Right atrium auricular region (tissue), 2 donors: ENCODE measurements at places on chromosomes 7 and 10. TPM values are rescaled to one million over a fixed set of nuclear protein-coding genes. Genes with fewer than 3 reads are reported as not detected.

Gene FEZF1
- not detected for total RNA-seq

Gene MOGAT3
- not detected for total RNA-seq

Gene CFAP43
- total RNA-seq = not detected

Gene SLC13A1
- not detected for total RNA-seq

Gene NUTM2A
- total RNA-seq = 2.3 TPM

Gene TMEM184A
- total RNA-seq = 0.28 TPM

Gene RAMP3
- total RNA-seq = 77.2 TPM

Gene ADAM8
- total RNA-seq = 0.82 TPM

Gene UNC5B
- total RNA-seq = 10.9 TPM

Gene LRRC61
- total RNA-seq = 9.8 TPM

Gene ATRNL1
- total RNA-seq = 4.1 TPM

Gene NANOS1
- total RNA-seq = 5.2 TPM

Gene LLCFC1
- total RNA-seq = not detected

Gene NKX1-2
- not detected for total RNA-seq

Gene FRMPD2
- total RNA-seq = 1.2 TPM

Gene EPO
- not detected for total RNA-seq

Gene SAP25
- not detected for total RNA-seq

Gene SORCS1
- 1.6 TPM for total RNA-seq

Gene AKR1C8
- total RNA-seq = not detected

Gene OR2A5
- total RNA-seq = not detected

Gene PON1
- not detected for total RNA-seq
